Activated gamma-delta T cell treated with anti-CD3 and anti-CD28 coated beads, Interleukin-2, amount 50 U/mL, for 16 hours (primary cell): ENCODE measurements at places on chromosomes 2 and 18.

GRCh38 chr2:88221365-88221942, 51.3 kb downstream of the THNSL2 start:
- DNase-seq = no peak

DNA sequence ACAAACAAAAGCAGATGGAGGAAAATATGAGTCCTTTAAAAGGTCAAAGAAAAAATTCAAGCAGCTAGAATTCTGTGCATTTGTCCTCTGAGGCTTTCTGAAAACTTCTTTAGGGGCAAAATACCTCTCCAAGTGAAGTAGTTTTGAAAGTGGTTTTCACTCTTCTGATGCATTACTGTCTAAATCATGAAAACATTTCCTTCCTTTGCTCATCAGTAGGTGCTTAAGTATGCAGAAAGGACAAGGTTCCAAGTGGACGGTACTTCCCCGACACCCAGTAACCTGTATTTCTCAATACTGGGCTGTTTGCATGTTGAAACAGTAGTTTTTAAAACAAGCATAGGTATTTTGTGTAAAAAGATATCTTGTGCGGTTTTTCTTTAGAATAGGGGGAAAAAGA, 189.1 kb upstream of the ERBB4 start:
- no peak for DNase-seq

DNA sequence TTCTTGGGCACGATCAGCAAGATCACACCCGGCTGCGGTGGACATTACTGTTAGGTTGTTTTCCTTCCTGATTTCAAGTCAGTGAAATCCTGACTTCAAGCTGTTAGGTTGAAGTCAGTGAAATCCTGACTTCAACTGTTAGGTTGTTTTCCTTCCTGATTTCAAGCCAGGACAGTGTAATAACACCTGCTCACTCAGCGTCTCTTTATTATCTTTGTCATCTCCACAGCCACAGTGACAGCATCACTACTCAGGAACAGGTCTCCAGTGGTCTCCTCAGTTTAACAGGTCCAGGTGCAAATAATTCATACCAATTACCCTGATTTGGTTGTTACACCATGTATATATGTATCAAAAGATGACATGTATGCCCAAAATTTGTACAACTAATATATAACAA, 208.1 kb upstream of the REG3G start:
- DNase-seq = no peak

- DNase-seq = no peak
Measured at GRCh38 chr2:241980193-241980592, 110.7 kb downstream of the RTP5 start.

DNA sequence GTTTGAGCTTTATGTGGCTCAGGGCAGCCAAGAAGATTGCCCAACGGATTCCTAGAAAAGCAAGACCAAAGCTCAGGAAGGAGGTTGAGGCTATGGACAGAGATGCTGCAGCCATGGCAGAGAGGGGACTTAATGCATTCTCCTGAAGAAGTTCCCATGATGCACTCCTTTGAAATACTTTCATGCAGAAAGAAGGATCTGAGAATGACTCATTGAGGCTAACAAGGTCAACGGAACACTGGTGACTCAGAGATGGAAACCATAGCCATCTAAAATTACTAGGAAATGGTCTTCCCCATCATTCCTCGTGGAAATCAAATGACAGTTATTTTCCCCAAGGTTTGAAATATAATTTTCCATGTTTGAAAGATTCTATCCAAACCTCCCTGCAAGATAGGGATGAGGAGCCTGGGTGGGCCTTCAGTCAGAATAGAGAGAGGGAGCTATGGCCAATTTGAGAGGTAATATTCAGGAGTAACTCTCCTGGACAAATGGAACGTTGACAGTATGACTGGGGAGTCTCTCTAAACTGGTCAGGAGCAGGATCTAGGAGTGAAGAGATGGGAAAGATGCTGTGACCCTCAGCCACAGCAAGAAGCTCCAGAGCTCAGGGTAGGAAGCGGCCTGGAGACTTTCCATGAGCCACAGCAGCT, 63.0 kb downstream of the REEP1 start:
- DNase-seq = no peak
